ENCODE measurements at places on chromosomes 11 and 22.

DNA sequence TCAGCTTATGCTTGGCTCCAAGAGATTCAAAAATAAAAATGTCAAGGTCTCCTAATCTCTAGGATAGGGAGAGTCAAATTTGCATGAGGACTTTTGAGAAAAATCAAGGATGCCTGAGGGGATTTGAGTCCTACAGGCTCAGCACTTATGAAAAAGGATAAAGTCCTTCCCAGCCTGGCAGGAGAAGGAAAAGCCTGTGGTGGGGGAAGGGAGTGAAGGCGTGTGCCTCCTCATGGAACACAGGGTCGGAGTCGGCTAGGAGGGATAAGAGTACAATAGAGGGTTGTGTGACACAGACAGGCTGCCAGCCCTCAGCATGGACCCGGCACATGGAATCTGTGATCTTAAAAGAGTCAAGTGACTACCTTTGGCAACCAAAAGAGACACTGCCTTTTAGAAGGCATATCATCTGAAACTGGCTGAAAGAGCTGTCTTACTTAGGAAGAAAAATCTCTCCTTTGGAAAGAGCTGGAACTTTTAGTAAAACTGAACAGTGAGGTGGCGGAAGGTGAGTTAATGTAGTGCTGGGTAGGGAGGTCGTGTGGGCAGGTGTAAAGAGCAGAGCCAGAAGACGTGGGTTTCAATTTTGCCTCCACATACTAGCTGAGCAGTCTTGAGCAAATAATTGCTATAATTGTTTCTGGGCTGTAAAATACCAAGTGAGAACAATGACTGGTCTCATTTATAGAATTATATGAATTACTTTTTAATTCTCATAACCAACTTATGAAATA lies 58.8 kb upstream of the RDX start:
- DNase-seq: no peak

DNA sequence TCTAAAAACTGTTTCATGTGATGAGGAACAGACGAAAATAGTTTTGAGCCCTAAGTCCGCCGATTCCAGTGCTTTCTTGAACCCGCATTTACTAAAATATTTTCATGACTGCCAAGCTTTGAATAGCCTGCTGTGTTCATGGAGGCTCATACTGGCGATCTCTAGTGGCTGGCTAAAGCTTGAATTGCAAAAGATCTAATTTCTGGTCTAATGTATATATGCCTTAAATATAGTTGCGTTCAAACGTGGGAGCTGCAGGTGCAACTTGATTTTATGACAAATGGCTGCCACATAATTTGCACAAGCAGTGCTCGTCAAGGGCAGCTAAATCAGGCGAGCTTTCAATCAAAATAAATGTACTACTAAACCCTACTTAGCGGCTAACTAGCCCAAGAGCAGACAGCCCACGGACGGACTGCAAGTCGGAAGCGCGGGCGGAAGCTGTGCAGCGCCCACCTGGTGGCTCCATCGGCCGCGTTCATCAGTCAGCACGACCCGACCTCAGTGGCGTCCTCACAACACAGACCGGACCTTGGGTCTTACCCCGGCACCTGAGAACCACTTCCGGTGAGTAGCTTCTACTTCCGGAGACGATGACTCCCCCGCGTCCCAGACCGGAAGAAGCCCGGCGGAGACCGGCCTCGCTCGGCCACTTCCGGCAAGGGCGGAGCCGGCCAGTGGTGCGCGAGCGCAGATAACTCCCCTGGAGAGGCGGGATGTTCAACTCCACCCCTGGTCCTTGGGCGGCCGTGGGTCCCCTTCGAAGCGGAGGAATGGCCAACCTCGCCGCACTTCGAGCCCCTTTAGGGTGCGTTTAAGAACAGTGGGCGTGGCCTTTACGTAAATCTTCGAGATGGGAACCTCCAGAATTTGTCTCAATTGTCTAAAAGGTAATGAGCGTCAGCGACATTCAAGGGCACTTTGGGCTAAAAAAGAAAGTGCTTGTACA lies 6.1 kb downstream of the RPL27A start:
- DNase-seq: peak; percentile 99

DNA sequence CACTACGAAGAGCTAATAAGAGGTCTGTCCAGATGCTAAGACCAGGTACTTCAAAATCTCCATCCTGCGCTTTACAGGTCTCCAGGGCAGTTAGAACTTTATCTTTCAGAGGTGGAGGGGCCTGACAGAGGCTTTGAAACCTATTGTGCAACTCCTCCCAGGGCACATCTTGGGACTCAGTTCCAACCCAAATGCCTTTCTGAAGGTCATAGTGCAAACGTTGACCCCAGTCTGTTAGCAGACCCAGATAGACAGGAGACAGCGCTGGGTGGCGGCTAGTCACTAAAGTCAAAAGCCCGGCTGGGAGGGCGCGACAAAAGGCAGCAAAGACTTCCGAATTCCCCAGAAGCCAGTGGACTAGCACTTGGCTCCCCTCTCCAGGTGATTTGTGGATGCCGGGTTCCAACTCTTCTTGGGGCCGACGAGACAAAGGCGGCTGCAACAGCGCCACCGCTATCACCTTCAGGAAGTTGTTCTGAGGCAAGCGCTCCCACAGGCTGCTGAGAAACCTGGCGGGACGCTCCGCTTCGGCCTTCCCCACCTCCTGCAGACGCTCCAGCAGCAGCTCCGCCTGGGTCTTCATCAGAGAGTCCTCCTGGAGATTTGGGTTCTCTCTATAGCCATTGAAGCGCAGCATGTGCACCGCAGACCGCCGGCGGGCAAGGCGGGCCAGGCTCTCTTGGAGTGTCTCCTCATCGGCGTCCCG lies 728 bp downstream of the FANCF start:
- peak; percentile 90 for DNase-seq

- DNase-seq: no peak
Observed at GRCh38 chr22:41919357-41920224, 4.7 kb upstream of the SHISA8 start.

DNA sequence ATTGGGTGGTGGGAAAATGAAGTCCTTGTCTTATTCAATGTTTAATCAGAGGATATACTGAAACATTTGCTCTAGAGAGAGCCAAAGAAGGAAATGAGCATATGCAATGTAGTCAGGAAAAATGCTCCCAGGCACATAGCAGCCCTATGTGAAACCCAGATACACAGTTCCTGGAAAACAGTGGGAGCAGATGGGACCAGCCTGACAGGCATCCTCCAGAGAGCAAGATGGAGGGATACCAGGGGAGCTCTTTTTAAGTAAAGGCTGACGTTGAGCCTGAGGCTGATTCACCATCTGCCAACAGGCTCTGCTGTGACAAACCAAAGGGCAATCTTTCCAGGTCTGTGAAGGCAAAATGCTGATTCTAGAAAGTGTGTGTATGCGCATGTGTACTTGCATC lies 559.4 kb upstream of the KIRREL3 start:
- no peak for DNase-seq

GRCh38 chr22:28021116-28021997 lies 102.3 kb upstream of the PITPNB start:
- no peak for DNase-seq

- no peak for DNase-seq
Observed at GRCh38 chr11:111049131-111049530, 196.4 kb upstream of the POU2AF2 start.

GRCh38 chr22:37243402-37244113 lies 511 bp downstream of the RAC2 start:
- no peak for DNase-seq
